ENCODE measurements at places on chromosomes 12 and 14.
A peak's percentile ranks its signal among the peaks of the same experiment; 100 is the strongest.

DNA sequence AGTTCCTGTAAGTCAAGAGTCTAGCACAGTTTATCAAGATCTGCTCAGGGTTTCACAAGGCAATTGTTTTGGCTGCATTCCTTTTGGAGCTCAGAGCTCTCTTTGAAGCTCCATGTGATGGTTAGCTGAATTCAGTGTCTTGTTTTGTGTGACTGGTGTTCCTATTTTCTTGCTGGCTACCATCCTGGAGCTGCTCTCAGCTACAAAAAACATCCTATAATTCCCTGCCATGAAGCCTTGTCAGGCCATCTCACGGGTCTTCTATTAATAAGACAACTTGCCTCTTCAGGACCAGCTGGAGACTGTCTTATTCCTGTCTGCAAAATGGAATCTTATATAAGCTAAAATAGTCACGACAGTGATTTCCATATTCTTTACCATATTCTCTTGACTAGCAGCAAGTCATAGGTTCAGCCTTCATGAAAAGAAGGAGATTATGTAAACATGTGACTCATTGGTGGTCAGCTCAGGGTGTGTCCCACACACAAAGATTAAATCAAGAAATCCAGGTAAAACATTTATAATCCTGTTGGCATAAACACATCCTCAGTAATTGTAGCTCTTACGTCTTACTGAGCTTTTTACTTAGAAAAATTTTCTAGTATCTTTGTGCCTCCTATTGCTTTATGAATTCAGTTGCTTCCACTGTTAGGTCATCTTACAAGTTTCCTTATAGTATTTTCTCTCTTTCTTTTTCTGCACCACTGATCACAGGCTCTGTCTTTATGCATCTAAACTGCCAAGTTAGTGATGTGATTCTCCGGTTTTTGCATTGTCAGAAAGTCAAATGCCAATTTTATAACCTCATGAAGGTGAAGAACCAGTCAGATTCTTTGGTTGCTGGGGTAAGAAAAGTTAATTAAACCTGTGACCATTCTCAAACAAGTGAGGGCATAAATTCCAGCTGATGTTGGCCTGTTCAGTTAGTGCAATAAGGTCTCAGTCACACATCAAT, 378.5 kb upstream of the MGAT4C start:
- no peak for DNase-seq

DNA sequence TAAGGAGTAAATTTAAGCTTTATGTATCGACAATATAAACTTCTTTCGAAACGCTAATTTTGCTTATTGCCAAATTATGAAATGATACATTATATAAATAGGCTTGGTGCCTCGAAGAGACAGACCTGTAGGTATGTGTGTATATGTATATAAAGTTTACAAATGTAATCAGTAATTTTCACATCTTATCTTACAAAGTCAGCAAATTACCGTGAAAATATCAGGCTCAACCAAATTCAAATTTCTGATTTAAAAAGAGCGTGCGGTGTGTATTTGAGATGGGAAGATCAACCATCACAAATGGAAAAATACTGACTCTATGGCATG, 605 bp downstream of the ZCRB1 start:
- no peak for DNase-seq

DNA sequence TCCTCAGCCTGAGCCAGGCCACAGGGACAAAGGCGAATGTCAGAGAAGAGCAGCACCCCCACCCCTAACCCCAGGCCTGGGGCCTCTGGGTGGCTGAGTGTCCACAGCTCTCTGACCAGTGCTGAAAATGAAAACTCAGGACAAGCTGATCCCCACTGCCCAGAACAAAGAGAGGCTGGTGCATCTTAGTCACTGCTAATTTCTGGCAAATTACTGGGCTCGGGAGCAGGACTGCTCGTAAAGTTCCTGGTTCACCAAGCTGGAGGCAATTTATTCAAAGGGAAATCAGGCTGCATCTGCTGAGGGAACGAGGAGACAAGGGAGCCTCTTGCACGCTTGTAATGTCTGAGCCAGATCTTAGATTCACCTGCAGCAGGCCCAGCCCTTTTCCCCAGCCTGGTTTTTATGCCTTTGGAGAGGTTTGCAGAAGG, 43.2 kb downstream of the CALM1 start:
- no peak for DNase-seq

- no peak for DNase-seq
Observed at GRCh38 chr14:103000291-103000921, 56.9 kb downstream of the CDC42BPB start.

DNA sequence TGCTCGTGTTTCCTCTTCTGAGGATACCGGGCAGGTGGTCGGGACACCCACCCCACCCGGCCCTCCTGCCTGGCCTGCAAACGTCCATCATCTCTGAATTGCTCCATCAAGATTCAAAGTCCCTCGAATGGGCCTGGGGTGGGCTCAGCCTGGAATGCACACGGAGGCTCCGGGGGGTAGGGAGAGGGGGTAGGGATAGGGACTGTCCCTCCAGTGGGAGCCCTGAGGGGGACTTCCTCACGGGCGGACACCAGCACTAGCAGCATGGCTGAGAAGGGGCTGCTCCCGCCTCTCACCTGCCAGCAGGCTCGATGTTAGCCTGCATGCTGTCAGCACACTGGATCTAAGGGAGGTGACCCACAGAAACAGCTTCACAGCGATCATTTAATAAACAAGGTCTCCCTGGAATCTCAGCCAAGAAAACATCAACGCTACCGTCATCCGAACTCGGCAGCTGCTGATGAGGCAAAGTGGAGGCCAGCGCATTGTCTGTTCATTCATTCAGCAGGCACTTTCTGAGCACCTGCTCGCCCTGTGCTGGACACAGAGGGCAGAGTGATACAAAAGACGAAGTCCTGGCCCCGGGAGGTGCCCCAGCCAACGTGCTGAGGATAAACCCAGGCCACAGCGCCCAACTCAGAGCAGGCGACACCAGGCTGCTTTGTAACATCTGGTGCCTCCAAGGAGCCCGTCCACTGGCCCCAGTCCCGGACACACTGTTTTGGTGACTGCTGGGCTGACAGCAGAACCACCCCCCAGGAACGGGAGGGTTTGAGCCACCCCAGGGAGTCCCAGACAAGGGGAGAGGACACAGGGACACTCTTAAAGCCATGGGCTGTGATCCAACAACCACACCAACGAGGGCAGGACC, 6.3 kb downstream of the TMEM179 start:
- DNase-seq: no peak

DNA sequence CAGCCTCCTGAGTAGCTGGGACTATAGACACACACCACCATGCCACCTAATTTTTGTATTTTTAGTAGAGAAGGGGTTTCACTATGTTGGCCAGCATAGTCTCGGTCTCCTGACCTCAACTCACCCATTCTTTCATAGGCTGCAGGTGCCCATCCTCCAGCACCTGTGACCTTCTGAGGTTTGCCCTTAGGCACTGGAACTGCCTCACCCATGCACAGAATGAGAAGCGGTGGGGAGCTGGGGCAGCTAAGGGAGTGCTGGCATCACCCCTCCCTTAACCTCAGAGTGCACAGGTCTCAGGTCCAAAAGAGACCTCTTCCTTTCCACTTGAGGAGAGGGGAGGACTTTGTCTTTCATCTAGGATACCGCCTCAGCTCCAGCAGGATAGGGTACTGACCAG, 177.4 kb upstream of the CCDC198 start:
- DNase-seq: no peak

DNA sequence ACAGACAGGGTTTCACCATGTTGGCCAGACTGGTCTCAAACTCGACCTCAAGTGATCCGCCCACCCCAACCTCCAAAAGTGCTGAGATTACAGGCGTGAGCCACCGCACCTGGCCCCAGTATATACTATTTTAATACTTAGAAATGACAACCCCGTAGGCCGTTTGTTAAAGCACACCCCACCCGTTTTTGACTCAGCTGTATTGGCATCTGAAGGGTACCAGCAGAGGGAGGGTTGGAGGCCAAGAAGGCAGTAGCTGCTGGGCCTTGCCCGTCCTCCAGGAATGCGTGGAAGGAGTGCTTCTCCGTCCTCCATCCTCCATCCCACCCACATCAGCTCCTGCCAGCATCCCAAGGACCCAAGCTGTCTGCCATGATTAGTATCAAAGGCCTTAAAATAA, 6.3 kb upstream of the NIN start:
- DNase-seq: no peak

DNA sequence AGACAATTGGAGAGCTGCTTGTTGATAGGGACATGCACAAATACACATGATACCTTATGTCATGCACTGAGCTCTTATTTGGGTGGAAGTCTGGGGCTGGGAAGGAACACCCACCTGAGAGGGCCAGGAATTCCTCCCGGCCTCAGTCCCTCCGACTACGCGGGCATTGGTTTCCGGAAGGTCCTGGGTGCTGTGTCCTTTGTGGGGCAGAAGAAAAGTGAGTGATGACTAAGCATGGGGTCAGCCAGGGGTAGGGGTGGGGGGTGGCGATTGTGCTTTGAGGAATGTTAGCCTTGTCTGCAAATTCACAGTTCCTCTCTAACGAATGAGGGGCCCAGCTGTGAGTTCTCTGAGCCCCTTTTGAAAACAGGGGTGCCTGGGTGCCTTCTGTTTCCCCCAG, 798 bp downstream of the CELA1 start:
- DNase-seq: no peak

DNA sequence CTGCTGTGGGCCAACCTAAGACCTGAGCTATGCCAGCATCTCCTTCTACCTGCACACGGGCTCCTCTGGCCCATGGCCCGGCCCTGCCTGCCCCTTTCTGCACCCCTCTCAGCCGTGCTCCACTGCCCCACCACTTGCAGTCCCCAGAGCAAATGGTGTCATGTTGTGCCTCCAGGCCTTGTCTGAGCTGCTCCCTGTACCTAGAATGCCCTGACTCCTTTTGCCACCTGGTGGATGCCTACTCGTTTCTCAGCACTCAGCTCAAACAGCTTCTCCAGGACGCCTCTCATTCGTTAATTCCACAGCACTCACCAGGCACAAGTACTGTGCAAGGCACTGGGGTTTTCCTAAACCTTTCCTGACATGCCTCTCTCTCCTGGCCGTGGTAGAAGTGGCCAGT, 63.2 kb upstream of the PNMA1 start:
- DNase-seq: no peak

GRCh38 chr12:19217446-19217845, 87.9 kb downstream of the PLEKHA5 start:
- DNase-seq: no peak

GRCh38 chr14:49999146-49999761, 106.4 kb downstream of the ARF6 start:
- DNase-seq: peak; percentile 61

DNA sequence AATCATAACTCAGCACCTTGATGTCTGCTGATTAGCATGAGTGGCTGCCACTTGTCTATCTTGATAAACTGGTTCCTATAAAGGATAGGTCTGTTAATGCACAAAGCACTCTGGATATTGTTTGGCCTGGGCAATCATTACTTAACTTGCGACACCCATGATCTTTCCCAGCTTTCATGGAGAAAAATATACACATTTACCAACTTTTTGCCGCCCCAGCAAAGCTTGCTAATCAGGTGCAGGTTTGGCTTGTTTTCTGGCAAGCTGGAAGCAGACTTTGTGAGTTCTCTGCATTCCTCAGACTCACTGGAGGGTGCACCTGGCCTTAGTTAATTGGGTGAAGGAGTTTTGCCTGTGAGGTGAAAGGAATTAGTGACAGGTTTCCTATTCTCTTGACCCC, 1126.4 kb upstream of the FLRT2 start:
- DNase-seq: no peak

DNA sequence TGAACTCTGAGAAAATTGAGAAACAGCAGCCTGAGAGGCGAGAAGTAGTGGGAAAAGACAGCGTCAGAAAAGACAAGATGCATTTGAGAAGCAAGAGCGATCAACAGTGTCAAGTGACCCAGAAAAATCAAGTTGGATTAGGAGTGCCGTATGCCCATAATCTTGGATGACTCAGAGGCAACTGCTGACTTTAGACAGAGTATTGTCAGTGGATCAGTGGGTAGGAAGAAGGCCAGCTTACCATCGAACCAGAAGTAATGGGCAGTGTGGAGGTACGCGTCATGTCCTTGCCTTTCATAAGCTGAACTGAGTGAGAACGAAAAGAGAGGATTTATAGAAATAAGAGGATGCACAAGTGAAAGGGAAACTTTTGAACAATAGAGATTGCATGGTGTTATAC, 151.0 kb upstream of the NAV3 start:
- DNase-seq: no peak

DNA sequence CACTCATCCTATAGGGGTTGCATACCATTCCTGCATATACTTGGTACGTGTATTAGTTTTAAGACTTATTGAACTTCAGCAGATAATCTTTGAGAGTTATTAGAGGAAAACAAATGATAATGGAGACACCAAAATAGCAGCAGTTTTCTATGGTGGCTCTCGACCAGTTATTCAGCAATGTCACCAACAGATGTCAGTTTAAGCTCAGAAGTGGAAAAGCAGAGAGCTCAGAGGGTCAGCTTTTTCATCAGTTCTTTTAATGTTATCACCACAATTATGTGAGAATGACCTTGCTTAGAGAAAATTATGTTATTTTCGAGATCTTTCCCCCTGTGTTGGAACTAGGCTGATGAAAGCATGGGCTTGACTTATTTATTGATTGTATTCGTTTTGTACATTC, 32.0 kb downstream of the PTPN11 start:
- no peak for DNase-seq

DNA sequence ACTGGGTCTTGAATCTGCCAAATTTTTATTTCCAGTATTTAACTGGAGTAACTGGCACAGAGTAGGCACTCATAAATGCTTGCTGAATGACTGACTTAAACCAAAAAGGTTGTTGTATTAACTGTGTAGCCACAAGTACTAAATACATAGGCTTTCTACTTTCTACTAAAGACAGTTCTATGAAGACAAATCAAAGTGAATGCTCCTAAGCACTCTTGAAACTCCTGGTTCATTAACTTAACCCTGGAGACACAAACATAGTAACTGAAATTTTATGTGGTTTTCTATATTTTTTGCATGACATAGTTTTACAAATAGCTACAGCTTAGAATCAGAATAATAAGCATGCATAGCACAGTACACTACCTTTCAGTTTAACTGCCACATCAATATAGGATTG, 70.4 kb downstream of the TXNDC16 start:
- peak; percentile 44 for DNase-seq

DNA sequence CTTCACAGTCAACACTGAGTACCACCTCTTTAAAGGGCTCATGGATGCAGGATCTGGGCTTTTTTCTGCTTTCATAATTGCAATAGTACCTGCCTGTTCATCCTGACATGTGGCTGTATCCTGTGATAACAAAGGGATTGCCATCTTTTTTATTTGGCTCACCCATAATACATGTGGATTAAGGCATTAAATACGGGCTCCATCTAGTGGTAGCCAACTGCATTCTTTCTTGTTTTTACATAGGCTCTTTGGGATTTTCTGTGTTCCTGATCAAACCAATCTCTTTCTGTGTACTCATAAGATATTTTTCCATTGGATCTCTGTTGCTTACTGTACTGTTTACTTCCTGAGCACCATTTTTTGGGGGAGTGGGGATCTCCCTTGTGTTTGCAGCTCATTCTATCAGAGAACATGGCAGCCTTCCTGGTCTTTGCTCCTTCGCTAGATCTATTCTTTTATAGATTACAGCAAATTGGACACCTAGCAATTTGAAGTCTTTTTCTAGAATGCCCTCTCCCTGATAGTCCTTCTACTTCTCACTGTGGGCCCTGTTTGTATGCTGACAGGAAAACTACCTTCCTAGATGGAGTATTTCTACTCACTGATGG, 723.4 kb upstream of the MDGA2 start:
- DNase-seq: peak; percentile 21
